ENCODE measurements at places on chromosomes 16 and 17. TPM values are rescaled to one million over a fixed set of nuclear protein-coding genes. Genes with fewer than 3 reads are reported as not detected.

Gene CTRB1
- total RNA-seq, result not detected

Gene ERCC4
- total RNA-seq, result 5.8 TPM

Gene PMFBP1
- total RNA-seq, result not detected

Gene MT3
- 0.81 TPM for total RNA-seq

Gene ZSCAN10
- total RNA-seq, result not detected

Gene ALOX15B
- total RNA-seq, result 0.36 TPM

Gene HS3ST6
- total RNA-seq, result not detected

Gene CRYM
- total RNA-seq, result not detected

Gene FTO
- 82.3 TPM for total RNA-seq

Gene TBC1D3G
- not detected for total RNA-seq

Gene KRT32
- not detected for total RNA-seq

Gene MPV17L
- 0.18 TPM for total RNA-seq

Gene SLC38A8
- total RNA-seq, result not detected
